NCI-H146 (cell line): ENCODE measurements at places on chromosomes 7 and 10.
A peak's percentile ranks its signal among the peaks of the same experiment; 100 is the strongest.

GRCh38 chr10:116113721-116114501, 159.1 kb downstream of the GFRA1 start:
- no peak for DNase-seq

DNA sequence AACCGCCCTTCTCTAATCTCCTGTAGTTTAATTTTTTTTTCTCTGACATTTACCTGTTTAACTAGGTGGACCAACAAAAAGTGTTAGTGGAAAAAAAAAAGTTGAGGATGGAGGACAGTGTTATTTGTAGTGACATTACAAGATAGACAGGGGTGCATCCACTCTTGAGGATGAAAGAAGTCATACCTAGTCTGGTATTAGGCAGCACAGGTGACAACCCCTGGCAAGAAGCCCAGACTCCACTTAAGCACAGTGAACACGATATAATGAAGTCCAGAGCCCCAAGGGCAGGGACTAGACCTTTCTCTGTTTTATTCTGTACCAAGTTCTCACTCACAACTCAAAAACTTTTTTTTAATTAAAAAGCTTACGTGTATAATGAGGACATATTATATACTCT, 268.4 kb downstream of the GPR37 start:
- no peak for DNase-seq

GRCh38 chr7:96250776-96251361, 71.0 kb downstream of the SLC25A13 start:
- no peak for DNase-seq

DNA sequence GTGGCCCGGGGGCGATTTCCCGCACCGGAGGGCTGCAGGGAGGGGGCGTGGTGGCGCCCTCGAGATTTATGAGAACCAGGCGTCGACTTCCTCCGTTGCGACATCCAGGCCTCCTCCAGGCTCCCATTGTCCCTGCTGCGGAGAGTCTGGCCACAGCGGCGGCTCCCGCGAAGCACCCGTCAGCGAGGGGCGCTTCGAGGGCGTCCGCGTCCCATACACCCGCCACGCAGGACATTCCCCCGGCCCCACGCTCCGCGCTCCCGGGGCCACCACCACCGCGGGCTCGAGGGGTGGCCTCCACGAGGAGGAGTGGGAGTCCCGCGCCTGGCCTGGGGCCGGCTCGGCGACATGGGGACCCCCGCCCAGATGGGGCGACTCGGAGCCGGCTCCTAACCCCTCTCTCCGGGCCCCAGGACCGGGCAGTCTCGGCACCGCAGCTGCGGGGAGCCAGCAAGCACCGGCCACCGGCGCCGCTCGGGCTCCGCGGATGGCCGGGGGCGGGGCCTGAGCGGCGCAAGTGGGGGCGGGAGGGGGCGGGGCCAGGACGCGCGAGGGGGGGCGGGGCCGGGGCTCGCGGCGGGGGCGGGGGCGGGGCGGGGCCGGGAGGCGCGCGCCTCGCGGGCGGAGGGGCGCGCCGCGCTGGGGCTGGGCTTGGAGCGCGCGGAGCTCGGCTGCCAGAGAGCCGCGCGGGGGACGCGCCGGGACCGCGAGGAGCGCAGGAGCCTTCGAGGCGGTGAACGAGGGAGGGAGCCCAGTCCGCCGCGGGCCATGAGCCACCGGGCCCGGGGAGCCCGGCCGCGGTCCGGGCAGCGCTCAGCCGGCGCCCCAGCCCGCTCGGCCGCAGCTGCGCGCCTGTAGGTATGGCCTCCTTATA, at the start of gene SH2B2:
TSS of gene SH2B2 (plus strand) at position 632 of the 874 bp plus-strand sequence. CDS start 13,683 bp downstream, outside the sequence.
- DNase-seq, result peak; percentile 63

GRCh38 chr10:96789571-96790108, 42.5 kb upstream of the LCOR start:
- DNase-seq, result peak; percentile 58

- no peak for DNase-seq
Measured at GRCh38 chr10:8306685-8307364, 252.3 kb downstream of the GATA3 start.

- no peak for DNase-seq
Measured at GRCh38 chr7:151836191-151836926, 40.6 kb downstream of the PRKAG2 start.

DNA sequence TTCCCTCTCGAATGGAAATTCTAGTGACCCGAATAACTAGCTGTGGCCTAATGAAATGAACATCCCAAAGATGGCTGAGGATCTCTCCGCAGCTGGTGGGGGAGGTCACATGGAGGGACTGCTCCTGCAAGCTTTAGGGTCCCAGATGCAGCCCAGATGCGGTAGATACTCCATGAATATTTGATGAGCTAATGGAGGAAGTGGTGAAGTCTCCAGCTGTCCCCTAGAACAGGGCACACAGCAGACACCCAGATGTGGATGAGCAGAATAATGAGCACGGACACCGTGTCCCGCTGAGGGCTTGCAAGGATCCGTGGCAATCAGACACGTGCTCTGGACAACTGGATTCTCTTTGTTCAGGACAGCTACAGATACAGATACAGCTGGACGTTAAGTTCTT, 59.2 kb downstream of the DENND2A start:
- DNase-seq, result no peak

DNA sequence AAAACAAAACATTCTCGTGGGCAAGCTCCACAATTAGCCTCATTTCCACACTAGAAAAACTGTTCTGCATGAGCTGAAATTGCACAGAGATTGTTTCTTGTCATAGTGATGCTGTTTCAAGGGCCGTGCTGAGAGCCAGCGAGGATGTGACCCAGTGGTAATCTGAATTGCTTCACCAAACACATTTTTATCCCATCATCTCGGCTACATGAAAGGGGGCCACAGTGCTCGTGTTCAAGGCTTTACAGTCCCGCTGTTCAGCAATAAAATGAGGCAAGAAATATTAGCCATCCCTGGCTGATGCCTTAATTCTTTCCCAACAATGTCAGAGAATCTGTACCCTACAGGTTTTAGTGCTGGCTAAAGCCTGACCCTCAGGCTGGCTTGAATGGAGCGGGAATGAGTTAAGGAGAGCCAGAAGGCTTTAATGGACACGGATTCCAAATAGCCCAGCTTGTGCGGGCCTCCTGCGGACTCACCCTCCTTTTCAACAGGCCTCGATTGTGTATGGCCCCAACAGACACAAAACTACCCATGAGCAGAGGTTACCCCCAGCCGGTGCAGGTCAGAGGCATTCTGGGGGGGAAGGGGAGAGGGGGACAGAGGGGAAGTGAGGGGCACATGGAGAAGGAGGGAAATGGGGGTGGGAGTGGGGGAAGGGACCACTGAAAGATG, 2.0 kb upstream of the GDF10 start:
- no peak for DNase-seq

- DNase-seq, result no peak
Measured at GRCh38 chr7:44059219-44060090, 5.9 kb downstream of the PGAM2 start.

DNA sequence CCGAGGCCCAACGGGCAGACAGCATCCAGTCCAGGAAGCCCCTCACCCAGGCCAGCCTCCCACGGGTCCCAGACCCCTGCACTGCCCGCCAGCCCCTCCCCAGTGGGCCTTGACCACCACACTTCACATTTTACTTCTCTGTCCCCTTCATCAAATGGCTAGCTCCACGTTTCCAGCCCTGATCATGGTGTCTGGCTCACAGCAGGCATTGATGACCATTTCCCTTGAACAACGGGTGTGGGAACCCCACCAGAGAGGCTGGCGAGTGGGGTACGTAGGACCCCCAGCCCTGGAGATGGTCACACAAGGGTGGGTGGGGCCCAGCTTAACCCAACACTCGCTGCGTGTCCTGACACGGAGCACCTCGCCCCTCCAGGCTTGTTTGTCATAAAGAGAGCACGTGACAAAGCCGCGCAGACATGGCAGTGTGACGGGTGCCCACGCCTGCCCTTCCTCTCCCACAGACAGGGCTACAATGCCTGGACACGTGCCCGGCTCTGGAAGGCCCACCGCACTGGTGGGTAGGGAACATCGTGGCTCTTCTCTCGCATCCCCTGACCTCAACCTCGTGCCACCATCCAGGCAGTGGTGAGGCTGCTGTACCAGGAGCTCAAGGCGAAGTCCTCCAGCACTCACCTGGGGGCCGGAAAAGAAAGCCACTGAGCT, 267.7 kb downstream of the MAD1L1 start:
- no peak for DNase-seq

GRCh38 chr10:105974803-105975456, 1189.6 kb downstream of the SORCS1 start:
- DNase-seq, result peak; percentile 78

GRCh38 chr7:55552320-55553023, 19.8 kb downstream of the VOPP1 start:
- no peak for DNase-seq

GRCh38 chr10:71774916-71775702, 1.8 kb upstream of the VSIR start:
- DNase-seq, result no peak

GRCh38 chr7:67696124-67696523, 699.5 kb downstream of the TYW1 start:
- DNase-seq, result no peak

DNA sequence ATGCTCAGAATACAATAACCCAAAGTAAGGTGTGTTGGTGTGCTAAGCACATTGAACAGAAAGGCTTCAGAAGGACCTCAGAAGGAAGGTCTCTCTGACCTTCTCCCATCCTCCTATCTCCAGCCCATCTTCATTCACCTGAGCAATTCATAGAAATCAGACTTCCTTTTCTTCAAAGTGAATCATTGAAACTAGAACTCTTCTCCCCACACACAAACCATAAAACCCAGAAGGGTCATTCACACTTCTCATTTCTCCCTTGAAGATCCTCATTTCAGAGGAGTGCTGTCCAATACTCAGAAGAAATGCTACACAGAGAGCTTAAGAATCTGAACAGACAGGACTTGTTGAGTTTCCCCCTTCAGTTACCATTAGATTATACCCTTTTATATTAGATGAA, 89.5 kb downstream of the VWDE start:
- no peak for DNase-seq

- no peak for DNase-seq
Measured at GRCh38 chr10:36354633-36355032, 712.5 kb upstream of the FZD8 start.
